Karpas-422 (cell line): ENCODE measurements at places on chromosomes 7 and 10.

- no peak for DNase-seq
These were observed 26.3 kb upstream of the CCDC7 start for GRCh38 chr10:32419615-32420014.

- peak; percentile 90 for DNase-seq
These were observed 21.9 kb downstream of the PDCD4 start for GRCh38 chr10:110893559-110894179.

GRCh38 chr10:124578231-124579010 lies 116.8 kb downstream of the LHPP start:
- no peak for DNase-seq

DNA sequence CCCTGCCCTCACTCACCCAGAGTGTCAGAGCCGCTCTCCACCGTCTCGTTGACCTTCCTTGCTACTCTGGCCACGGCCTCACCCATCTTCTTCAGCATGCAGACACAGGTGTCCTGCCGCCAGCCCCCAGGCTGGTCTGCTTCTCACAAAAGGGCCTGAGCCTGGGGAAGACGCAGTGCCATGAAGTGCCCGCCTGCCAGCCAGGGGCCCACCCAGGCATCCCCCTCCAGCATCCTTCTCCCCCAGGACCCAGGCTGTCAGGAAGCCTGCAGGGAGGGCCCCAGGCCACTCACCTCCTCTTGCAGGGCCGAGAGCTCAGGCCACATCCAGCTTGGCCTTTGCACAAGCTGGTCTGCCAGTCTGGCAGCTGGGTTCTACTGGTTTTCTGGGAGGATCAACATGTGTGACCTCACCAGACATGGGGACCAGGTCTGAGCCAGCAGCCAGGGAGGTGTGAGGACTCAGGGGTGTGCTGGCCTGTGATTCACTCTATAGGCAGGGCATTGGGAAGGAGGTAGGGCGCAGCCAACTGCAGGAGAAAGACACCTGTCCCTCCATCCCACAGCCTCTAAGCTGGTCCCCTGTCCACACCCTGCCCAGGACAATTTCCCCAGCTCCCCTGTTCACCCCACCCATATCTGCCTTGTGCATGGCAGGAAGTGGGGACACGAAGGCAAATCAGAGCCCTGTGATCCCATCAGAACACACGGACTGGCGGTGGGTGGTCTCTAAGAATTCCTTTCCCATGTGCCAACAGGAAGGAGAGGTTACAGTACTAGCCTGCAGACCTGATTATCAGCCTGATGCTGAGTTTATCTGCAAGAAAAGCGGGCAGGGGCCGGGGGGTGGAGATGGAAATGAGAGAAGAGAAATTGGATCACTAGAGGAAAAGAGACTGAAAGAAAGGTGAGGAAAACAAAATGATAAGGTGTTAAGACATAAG lies 5.7 kb downstream of the LRRC20 start:
- DNase-seq = peak; percentile 34

DNA sequence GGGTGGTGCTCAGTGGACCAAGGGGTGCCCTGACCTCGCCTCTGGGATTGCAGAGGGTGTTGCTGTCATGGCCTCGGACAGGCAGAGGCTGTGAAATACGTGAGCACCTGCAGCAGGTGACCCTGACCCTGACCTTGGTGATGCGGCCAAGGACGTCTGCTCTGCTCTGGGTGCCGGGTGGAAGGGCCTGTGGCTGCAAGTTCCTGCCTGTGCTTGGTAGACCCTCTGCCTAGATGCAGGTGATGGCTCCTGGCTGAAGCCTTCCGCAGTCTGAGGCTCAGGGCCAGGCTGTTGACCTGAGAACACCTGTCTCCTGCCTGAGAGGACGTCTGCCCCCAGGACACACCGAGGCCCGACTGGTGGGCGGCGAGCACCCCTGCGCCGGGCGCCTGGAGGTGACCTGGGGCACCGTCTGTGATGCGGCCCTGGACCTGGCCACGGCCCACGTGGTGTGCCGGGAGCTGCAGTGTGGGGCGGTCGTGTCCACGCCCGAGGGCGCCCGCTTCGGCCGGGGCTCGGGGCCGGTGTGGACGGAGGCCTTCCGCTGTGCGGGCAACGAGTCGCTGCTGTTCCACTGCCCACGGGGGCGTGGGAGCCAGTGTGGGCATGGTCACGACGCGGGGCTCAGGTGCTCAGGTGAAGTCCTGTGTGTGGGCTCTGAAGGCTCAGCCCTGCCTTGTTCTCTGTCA lies 4.4 kb downstream of the SCART1 start:
- DNase-seq = no peak

- DNase-seq = no peak
These were observed 328.8 kb upstream of the NRG3 start for GRCh38 chr10:81546243-81546642.
